ENCODE measurements at places on chromosomes 11 and 22.

GRCh38 chr22:42282252-42282942 is 11.9 kb upstream of the TCF20 start:
- DNase-seq, result no peak

GRCh38 chr22:45852826-45853225 is 124.1 kb downstream of the WNT7B start:
- DNase-seq, result no peak

DNA sequence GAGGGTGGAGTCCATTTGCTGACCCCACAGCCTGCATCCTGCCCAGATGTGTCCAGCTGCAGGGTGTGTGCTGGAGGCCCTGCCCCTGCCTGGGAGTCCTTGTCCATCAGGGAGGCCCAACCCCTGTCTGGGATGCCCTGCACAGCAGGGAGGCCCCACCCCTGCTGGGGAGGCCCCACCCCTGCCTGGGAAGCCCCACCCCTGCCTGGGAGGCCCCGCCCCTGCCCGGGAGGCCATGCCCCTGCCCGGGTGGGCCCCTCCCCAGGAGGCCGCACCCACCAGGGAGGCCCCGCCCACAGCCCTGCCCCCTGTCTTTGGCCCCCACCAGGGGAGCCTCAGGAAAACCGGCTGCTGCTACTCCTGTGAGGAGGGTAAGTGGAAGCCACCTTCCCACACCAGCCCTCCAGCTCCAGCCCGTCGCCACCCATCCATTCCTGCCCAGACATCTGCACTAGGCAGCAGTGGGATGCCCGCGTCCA is 37.2 kb downstream of the MUC5B start:
- peak; percentile 14 for DNase-seq

DNA sequence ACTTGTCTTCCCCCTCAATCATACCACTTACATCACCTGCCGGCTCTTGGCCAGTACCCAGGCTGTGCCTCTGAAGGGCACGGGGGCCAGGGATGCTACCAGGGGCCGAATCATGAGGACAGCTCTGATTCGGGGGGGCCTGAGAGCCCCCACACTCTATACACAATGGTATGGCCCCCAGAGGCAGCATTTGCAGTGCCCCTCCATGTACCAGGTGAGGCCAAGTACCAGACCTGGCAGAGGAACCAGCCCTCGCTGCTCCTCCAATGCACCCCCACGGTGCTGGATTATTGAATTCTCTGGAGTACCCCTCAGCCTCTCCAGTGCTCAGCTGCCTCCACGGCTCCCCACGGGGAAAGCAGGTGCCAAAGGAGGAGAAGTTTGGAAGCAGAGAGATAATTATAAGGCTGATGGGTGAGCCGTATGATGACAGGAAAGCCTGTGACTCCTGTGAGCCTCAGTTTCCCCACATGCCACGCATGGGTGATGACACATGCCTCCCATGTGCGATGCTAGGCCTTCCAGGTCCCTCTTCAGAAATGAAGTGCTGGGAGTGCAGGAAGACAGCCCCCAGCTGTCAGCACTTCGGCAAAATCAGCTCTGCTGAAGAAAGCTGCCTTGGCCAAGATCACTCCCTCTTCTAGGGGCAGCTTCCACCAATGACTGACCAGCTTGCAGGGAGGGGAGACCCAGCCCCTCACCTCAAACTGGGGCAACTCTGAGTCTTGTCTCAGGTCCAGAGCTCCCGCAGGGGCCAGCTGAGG is 69.9 kb downstream of the THAP12 start:
- DNase-seq, result no peak

DNA sequence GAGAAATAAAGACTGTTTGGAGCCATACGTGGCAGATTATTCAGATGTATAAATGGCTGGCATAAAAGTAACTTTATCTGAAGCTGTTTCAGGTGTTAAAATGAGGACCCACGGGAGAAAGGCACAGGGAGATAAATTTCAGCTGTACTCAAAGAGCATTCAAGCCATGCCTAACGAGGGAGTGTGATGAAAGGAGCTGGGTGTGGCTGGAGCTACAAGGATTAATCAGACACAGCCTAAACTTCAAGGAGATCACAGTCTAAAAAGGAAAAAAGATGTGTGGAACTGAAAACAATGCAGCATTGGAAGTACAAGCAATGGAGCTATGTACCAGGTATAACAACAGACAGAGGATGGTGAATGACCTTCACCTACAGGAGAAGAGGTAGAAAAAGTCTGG is 120.8 kb upstream of the APOA1 start:
- DNase-seq, result no peak

DNA sequence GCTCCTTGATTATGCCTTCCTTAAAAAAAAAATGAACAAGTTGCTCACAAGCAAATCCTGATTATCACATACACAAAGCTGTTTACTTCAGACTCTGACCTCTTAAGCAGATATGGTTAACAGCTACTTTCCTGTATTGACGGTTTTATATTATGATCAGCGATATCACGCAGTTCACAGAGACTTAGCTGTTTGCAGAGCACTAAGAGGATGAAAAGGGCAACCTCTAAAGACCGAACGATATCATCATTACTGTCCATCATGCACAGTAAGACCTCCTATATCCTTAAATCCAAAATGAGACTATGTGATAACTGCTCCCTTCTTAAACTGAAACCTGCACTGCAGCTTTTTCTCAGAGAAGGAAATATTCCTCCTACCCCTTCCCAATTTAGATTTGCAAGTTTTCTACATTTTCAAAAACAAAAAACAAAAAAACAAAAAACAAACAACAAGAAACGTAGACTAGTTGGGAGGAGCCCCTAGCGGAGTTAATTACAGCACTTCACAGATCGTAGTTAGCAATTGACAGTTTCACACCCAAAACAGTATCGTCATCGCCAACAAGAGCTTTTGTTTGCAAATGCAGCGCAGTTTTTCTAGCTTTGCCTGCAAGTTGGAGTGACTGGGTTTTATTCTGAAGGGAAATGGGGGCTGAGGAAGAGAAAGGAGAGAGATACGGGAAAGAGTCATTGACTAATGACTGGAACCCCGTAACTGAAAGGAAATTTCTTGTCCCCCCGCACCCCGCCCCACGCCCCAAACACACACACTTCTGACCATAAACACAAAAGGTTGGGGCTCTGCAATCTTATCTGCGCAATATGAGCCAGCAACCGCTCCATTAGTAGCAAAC is 1.2 kb downstream of the DDX6 start:
- no peak for DNase-seq

GRCh38 chr22:24200619-24201212 is 19.4 kb downstream of the SUSD2 start:
- peak; percentile 35 for DNase-seq

DNA sequence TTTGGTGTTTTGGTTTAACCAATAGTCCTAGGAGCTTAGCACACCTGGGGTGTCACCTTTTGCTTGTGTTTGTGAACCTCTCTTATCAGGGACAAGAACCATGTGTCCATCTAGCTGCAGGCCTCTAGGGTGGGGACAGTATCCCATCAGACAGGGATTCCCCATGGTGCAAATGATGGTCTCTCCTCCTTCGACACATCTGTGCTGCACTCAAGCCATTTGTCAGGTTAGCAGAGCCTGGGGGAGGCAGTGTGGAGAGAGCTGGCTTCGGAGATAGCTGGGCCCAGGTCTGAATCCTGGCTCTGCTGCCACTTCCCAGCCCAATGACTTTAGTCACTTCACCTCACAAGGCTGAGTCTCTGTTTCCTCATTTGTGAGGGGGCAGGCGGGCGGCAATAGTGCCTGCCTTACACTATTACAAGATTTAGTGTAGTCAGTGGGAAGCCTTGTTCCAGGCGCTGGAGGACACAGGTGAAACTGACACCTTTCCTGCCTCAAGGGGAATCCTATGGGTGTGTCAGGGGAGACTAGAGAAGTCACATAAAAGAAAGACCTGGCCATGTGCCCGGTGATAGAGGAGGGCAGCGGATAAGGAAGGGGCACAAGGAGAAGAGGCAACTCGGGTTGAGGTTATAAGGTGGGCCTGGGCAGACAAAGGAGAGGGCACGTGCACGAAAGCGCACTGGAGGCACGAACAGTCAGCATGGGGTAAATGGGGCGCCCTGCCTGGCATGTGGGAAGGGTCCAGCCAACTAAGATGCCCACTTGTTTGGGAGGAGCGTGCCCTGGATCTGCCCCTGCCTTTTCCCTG is 12.6 kb downstream of the KLHL35 start:
- no peak for DNase-seq

DNA sequence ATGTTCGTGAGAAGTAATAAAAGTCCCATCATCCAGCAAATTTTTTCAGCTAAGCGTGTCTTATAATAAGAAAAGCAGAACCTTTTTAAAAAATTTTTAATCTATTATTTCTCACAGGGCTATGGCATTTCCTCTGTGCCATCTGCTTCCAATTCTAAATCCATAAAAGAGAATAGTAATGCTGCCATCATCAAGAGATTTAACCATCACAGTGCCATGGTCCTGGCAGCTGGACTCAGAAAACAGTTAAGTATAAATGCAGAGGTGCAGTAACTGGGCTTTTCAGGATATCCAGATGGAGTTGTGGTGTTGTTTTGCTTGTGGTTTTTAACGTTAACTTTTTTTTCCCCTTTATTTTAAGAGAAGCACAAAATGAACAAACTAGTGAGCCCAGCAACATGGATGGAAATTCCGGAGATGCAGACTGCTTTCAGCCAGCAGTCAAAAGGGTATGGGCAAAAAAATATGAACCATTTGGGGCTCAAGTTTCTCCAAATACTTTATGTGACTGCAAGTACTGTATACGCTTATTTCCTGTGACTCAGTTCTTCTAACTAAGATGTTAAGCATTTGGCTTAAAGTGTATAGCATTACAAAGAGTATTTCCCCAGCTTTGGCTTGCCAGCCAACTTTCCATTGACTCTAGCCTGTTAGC is 25.2 kb downstream of the GTF2H1 start:
- peak; percentile 31 for DNase-seq

GRCh38 chr11:133277886-133278285 is 254.4 kb downstream of the OPCML start:
- DNase-seq, result no peak

DNA sequence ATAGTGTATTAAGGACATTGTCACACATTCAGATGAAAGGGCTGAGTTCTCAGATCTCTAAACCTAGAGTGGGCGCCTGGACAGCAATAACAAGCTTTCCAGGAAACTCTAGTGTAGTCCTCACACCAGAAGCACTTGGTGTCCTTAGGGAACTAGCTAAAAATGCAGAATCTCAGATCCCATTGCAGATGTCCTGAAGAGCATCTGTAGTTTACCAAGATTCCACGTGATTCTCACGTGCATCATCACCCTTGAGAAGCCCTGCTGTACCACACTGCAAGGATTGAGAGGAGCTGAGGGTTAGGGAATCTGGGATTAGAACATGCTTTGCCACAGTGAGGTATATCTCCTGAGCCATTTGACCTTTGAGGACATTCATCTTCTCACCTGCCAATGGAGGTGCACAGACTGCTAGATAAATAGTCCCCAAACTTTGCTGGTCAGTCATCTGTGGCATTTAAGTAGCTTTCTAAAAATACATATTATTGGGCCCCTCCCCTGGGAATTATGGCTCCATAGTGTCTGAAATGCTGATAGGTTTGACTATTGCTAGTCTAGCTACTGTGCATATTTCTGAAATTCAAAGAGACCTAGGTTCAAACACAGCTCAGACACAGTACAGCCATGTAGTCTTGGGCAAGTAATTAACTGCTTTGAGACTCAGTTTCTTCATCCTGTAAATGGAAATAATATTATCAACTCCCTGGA is 1068.9 kb downstream of the OPCML start:
- no peak for DNase-seq

DNA sequence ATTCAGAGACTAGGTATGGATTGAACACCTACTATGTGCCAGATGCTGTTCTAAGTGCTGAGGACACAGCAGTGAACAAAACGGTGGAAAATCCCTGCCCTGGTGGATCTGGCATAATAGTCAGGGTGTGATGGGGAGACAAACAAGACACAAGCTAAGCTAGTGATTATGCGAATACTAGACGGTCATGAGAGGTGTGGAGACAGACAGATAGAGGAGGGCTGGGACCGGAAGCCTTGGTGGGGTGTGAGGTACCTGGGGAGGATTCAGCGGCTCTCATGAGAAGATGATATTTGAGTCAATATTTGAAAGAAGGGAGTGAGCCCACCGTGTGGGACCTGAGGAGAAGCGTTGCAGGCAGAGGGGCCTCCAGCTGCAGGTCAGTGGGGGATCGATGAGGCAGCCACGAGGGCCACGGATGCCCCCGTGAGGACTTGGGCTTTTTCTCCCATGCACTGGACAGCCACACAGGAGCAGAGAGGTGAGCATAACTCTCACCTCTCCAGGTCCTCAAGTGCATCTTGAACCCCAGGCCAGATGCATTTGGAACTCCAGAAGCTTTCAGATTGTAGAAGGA is 4.7 kb downstream of the CD5 start:
- no peak for DNase-seq

DNA sequence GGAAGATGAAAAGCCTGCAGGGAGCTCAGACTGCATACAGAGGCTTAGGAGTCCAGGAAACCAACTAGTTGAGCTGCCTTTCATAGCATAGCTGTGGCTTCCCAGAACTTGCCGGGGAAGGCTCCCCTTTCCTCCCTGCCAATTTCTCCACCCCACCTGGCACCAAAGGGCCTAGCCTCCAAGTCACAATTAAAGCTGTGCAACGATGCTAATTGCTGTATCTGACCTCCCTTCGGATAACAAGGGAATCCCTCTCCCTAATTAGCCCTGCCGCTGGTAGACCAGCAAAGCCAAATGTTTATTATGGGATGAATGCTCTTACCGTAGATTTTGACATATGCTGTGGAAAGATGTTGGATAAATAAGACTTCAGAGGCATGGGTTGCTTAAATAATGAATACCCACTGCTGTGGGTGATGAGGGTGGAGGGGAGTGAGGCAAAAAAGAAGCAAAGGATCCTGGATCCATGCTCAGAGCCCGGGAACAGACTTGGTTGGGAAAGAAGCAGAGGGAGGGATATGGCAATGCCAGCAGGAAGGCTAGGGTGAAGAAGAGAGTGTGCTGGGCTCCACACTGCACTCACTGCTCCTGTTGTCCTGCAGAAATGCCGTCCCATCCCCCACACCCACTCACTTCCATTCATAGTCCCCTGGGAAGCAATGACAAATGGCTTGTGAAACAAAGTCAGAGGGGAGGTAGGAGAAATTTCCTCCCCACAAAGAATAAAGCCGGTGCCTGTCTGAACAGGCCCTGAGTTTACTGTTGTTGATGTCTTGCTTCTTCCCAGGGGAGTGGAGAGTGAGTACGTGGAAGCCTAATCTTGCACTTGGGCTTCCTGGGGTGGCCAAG is 608.1 kb upstream of the CADM1 start:
- DNase-seq, result no peak

DNA sequence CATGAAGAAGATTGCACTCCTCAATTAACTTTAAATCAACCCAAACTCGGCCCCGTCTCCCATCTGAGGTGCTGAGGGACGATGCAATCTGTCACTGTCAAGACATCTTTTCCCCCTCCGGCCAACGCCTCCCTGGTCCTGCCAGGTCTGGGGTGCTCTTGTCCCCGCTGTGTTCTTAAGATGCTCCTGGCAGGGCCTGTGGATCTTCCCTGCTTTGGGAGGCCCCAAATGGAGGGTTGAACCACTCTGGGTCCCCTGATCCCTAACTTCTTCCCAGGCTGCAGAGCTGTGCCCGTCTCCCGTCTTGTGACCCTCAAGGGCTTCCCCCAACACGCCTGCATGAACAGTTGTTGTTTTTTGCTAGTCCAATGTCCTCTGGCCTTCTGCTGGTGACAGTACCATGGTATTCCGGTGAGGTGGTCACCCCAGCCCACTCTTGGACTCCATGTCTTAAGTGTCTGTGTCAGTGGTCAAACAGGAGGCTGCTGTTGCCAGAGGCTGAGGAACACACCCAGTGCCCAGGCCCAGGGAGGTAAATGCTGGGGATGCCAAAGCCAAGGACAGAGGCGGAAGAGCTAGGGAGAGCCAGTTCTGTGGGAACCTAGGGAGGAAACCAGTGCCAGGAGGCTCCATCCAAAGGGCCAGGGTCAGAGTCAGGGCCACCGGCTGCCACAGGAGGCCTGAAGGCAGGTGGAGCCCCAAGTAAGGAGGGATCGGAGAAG is 70.6 kb upstream of the SHANK2 start:
- DNase-seq, result no peak
